ENCODE measurements at places on chromosomes 13 and 19.
A peak's percentile ranks its signal among the peaks of the same experiment; 100 is the strongest.

DNA sequence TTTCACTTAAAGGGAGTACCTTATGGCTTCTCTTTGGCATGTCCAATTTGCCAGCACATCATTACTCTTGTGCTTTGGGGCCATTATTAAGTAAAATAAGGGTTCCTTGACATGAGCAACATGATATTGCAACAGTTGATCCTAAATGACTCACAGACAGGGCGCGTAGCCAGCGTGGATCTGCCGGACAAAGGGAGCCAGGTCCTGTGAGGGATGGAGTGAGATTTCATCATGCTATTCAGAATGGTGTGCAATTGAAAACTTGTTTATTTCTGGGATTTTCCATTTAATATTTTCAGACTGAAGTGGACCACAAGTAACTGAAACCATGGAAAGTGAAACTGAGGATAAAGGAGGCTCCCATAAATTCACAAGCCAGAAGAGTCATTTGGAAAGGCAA is 48.6 kb upstream of the WASF3 start:
- no peak for DNase-seq

GRCh38 chr13:106102786-106103185 is 432.7 kb downstream of the EFNB2 start:
- no peak for DNase-seq

DNA sequence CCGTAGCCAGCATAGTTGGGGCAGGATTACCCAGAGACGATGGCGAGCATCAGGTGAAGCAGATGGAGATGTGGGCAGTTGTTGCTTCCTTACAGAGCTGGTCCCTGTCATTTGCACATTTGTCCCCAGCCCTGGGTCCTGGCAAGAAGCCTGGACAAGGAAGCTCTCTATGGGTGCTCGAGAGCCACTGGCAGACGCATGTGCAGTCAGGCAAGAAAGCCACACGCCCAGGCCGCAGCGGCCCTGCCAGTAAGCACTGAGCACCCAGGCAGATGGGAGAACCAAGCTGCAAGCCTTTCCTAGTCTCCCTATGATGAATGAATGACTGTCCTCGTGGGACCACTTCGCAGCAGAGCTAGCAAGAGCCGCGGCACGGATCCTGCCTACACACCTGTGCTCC is 182.8 kb downstream of the FOXO1 start:
- no peak for DNase-seq

DNA sequence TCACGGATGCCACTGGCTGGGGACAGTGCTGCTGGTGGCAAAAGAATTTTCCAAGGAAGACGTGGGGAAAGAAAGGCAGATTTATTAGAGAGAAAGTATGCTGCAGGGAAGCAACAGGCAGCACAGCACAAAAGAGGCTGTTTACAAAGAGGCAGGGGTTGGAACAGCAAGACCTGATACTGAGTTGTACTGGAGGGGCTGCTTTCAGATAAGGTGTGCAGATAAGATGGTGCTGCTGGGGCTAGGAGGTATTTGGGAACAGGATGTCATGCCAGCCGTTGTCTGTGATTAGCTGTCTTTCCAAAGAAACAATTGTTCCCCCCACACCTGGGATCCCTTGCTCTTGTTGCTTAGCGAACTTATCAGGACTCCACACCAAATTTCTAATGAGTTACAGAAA is 2023.3 kb upstream of the PCDH20 start:
- DNase-seq, result no peak

GRCh38 chr13:71632721-71633120 is 234.3 kb downstream of the DACH1 start:
- no peak for DNase-seq

DNA sequence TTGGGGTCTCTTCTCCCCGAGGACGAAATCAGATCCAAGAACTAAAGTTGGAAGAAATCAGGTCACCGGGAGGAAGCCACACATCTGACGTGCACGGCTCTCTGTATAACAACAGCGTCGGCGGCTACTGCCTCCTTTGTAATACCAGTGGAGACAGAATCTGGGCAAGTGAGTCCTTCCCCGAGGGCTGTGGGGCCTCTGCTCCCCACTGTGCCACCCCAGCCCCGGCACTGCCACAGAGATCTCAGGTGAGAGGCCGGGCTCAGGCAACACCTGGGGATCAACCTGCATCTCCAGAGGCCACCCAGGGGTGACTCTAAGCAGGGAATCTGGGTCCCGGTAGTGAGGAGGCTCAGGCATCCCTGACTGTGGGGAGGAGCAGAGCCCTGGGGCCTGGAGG is 33.7 kb upstream of the C13orf46 start:
- no peak for DNase-seq

DNA sequence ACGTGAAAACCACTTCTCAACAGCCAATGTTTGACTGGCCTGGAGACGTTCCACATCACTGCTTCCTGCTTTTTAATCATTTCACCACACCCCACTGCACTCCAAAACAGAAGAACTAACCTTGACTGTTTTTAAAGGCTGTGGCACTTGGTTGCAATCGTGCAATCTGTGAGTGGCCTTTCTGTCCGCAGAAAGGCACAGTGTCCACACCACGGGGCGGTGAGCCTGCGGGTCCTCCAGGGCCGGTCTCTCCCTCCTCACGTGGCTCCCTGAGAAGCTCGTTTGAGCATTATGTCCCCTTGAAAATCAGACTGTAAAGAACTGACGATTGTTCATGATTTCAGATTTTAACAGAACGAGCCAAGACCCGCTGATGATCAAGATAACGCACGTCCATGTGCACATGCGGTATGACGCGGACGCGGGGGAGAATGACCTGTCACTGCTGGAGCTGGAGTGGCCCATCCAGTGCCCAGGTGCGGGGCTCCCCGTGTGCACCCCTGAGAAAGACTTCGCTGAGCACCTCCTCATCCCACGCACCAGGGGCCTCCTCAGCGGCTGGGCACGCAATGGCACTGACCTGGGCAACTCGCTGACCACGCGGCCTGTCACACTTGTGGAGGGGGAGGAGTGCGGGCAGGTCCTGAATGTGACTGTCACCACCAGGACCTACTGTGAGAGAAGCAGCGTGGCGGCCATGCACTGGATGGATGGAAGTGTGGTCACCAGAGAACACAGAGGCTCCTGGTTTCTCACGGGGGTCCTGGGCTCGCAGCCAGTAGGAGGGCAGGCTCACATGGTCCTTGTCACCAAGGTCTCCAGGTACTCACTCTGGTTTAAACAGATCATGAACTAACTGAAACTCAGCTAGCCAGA is 13.0 kb downstream of the PROZ start:
- DNase-seq, result no peak

GRCh38 chr13:94479616-94480015 is at the start of gene DCT:
DCT (minus strand) TSS chr13:94479682; CDS start chr13:94479255, 427 bp downstream.
- no peak for DNase-seq

- DNase-seq, result no peak
These were observed 82.6 kb upstream of the OXGR1 start for GRCh38 chr13:97076898-97077297.

GRCh38 chr19:19406878-19407632 is 1.6 kb downstream of the GATAD2A start:
- no peak for DNase-seq

GRCh38 chr13:40878823-40879222 is 89.4 kb downstream of the SLC25A15 start:
- DNase-seq, result no peak

DNA sequence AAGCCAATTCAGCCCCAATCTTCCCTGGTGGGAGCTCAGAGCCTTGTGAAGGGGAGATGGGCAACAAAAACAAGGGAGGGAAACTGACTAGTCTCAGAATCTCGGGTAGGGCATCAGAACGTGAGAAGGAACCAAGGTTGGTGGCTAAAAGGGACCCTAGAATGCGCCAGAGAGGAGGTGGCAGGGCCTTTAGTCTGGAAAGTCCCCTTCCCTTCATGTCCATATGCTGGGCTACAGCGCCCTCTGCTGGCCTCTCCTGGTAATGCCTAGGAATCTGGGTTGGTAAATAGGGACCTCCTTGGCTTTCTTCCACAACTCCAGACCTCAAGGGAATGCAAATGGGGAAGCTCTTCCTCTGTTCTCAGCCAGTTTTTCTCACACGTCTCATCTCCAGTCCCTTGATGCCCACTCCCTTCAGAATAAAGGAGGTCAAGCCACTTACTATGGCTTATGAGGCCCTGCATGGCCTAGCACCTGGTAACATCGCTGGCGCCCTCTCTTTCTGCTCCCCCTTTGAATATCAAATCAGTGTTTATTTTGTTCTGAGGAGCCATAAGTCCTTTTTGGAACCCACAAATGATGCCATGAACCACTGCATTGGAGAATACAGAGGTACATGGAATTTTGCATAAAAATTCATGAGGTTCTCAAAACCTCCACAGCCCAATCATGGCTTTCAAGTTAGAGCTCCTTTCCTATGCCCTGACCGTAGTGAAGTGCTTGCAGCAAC is 1.4 kb upstream of the CCDC97 start:
- peak; percentile 47 for DNase-seq
